Osteocyte (in vitro differentiated cells): ENCODE measurements at places on chromosomes 16 and 17. TPM values are rescaled to one million over a fixed set of nuclear protein-coding genes. Genes with fewer than 3 reads are reported as not detected.

DNA sequence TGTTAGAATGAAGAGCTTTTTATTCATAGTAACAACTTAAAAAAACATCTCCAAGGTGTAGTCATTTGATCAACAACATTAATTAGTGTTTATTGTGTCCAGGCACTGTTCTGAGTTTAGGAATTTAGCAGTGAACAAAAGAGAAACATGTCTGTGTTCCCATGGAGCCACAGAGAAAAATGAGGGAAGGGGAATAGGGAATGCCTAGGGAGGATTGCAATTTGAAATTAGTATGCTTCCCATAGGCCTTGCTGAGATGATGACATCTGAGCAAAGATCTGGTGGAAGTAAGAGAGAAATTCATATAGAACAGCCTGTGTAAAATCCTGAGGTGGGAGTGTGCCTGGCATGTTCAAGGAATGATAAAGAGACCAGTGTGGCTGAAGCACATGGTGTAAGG, 318.0 kb downstream of the BCAS3 start:
- DNase-seq = no peak

DNA sequence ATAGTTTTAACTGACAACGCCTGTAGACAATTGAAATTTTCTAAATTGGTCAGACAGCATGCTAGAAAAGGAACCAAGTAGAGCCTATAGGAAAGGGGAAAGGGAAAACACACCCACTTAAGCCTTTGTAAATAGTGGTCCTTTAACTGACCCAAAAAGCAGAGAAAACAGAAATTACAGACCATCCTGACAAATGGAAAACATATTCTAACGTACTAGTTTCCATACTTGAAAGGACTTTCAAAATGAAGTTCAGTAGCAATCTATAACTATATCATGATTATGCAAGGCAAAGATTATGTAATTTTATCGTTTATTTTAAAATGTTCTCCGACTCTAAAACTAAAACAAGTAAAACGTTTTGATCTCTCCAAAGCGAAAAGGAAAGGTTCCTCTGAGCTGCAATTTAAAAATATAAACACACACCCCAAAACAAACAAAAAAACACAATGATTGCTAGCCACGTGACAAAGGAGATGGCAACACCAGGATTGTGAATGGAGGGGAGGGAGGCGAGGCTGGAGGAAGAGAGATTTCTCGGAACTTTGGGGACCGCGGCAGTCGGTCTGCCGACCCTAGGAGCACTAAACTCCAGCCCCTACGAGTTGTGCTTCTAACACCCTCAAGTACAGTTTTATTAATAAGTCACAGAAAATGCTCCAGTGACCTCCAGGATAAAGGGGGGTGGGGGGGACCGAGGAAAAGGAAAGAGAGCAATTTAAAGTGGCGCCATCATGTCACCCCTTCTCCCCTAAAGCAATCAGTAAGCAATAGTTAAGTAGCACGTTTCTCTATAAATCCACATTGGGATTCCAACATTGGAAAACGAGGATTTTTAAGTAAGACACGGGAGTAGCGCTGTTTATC, 1.7 kb downstream of the KANSL1 start:
- DNase-seq = no peak

- DNase-seq = no peak
These were observed 18.9 kb upstream of the HOXB9 start for GRCh38 chr17:48644910-48645557.

DNA sequence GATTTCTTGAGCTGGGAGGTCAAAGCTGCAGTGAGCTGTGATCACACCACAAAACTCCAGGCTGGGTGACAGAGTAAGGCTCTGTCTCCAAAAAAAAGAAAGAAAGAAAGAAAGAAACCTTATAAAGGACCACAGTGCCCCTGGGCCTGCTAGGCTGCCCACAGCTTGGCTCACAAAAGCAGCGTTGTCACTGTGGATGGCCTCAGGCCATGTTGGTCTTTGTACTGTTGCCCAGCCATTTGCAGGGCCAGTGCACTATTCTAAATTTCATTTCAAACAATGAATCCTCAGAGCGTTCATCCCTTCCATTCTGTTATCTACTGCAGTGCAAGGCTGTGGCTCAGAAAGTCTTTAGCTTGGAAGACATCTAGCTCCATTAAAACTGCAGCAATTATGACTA, 208.4 kb downstream of the SLC39A11 start:
- DNase-seq = no peak

GRCh38 chr17:79923974-79924638, 84.9 kb upstream of the CBX4 start:
- no peak for DNase-seq

DNA sequence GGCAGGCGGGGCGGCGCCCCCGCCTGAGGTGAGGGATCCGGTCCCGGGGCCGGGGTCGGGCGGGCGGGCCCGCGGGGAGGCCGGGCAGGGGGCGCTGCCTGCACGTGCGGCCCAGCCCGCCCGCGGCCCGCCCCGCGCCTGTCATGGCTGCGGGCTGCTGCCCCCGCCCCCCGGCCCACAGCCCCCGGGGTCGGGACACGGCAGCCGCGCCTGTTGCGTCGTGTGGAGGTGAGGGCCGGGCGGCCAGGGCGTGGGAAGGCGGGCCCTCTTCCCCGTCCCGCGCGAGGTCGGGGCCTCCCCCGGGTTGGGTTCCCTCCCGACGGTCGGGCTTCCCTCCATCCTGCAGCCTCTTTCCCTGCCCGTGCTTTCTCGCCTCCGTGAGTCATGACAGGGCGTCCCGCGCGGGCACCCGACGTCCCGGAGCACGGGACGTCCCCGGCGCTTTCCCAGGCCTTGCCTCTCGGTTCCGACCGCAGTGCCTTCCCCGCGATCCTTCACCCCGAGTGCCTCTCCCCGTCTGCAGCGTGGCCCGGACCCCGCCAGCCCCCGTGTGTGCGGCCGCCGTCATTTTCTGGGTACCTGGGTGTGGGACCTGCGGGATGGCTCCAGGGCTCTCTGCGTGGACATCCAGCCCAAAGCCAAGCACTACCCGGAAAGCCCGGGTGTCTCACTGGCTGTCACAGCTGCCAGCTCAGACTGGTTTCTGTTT, 76.7 kb downstream of the CHD9 start:
- DNase-seq = no peak

- no peak for DNase-seq
These were observed 77.1 kb upstream of the WSB1 start for GRCh38 chr17:27216836-27217235.

DNA sequence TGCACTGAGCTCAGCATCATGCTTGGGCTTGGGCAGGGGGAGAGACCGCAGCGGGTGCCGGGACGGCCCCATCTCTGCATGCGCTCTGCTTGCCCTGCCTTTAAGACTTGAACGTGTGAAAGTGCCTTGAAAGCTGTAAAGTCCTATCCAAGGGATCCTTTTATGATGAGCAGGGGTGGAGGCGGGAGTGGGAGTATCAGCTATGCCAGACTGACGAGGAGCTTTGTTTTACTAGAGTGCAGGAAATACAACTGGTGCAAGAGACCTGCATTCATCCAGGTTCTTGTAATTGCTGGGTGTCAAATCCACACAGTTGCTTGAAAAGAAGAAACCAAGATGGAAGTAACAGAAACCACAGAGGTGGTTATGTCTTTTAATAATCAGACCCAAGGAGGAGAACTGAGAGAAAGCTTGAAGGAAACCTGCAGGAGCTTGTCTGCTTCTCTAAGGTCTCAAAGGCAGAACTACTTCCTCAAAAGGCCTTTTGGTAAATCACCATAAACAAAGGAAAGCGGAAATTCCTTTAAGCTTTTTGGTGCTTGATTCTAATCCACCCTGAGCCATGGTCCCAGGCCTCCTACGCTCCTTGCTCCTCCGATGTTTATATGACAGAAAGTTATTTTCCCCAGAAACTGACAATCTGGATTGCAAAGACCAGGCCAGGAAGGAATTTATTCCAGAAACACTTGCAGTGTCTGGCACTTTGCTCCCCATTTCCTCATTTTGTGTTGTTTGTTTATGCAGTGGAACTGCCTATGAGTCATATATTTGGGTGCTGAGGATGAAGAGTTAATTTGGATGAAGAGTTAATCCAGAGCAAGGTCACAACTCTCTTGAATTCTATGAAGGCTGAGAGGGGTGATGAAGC, 51.3 kb upstream of the FBXO47 start:
- DNase-seq = no peak

DNA sequence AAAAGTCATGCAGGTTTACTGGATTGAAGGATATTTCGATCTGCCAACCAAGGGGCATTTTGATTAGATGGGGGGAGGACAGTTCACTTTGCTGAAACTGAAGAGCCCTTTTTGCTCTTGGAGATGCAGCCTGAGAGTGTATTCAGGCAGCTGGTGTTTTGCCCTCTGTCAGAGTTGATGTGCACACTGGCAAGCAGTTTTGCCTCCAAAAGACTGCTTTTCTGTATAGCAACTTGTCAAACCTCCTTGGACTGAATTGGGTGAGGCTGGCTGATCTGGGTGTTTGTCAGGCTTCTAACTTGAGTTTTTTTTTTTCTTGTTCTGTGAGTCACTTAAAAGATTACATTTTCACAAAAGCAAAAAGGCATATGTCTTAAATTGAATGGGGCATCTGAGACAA, 22.6 kb upstream of the ANKFN1 start:
- DNase-seq = no peak

DNA sequence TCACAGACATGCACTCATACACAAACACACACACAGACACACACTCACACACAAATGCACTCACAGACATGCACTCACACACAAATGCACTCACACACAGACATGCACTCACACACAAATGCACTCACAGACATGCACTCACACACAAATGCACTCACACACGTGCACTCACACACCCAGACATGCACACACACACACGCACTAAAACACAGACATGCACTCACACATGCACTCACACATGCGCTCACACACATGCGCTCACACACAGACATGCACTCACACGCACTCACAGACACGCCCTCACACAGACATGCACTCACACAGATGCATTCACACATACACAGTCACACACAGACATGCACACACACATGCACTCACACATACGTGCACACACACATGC, 2.7 kb upstream of the ZNF469 start:
- no peak for DNase-seq

- DNase-seq = no peak
These were observed 15.8 kb upstream of the SRCIN1 start for GRCh38 chr17:38621538-38621937.

- DNase-seq = no peak
These were observed 2.9 kb upstream of the KRT16 start for GRCh38 chr17:41615454-41615853.

- no peak for DNase-seq
These were observed 178.7 kb upstream of the ZFHX3 start for GRCh38 chr16:73226675-73227074.

DNA sequence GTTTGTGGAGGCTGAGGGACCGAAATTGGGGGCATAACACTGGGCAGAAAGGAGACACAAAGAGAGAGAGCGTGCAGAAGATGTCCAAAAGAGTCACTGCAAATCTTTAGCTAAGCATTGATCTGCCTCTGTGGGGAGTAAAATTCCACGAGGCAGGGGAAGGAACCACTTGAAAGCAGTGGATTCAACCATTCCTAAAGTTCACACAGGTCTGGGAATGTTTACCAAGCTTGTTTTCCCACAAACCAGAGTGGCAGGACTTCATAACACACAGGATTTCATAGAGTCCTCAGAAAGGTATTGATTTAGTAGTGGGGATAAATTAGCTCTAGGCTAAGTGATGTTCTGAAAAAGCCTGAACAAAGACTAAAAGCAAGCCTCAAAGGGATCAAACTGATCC, 66.1 kb upstream of the RPL38 start:
- DNase-seq = no peak

GRCh38 chr16:63302811-63303210, 1266.6 kb upstream of the CDH8 start:
- DNase-seq = no peak

DNA sequence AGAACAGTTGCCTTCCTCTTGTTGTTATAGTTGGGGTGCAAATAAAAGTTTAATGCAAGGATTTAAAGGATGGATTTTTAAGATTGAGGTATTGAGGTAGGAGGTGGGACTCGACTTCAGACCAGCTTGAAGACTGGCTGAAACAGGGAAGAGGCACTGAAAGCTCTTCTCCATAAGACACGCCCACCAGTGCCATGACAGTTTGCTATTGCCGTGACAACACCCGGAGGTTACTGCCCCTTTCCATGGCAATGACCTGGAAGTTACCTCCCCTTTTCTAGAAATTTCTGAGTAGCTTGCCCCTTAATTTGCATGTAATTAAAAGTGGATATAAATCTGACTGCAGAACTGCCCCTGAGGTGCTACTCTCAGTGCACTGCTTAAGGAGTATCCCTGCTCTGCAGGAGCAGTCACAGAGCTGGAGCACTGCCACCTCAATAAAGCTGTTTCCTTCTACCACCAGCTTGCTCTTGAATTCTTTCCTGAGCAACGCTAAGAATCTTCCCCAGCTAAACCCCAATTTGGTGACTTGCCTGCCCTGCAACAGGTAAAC, 122.6 kb downstream of the SHISA6 start:
- DNase-seq = no peak

GRCh38 chr16:53045341-53046220, 7.1 kb downstream of the CHD9NB start:
- no peak for DNase-seq

DNA sequence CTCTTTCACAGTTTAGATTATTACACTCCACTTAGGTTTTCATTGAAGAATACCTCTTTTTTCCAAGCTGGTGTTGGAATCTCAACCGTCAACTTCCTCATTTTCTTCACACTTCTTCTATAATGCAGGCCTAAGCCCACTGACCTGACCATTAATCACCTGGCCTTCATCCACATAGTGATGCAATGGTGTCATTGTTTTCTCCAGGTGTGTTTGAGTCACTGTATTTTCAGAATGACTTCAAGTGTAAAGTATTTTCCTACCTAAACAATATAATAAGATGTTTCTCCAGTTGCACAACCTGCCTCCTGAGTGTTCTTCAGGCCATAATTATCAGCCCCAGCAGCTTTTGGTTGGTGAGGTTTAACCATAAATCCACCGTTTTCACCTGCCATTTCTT, 1675.1 kb downstream of the TP53TG3F start:
- DNase-seq = no peak

DNA sequence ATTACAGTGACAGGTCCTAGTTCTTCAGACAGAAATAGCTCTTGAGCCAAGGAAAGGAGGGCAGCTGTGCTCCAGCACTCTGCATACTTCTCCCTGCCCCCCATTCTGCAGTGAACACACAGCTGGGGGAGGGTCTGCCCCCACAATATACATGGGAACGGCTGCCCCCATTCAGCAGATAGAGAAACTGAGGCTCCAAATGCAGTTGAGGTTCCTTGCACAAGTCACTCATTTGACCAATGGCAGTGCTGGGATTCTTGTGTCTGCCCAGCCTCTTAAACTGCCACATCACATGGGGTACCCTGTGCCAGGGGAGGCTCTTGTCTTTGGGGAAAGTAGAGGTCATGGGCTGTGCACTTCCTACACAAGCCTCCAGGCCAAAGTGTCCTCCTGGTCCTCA, 10.9 kb upstream of the PDP2 start:
- DNase-seq = no peak

FA2H gene
- not detected in 2 replicates for total RNA-seq

MAPT gene
- total RNA-seq = 1.1 and 1.6 TPM in 2 replicates

SSTR5 gene
- total RNA-seq = not detected in 2 replicates

TSNAXIP1 gene
- total RNA-seq = 3.6 and 4.1 TPM in 2 replicates

TMEM114 gene
- total RNA-seq = not detected in 2 replicates
